Stimulated activated CD4-positive, alpha-beta T cell treated with anti-CD3 and anti-CD28 coated beads, Interleukin-15, amount 100 ng/mL, for 48 hours (primary cell): ENCODE measurements at places on chromosomes 7 and 10.

DNA sequence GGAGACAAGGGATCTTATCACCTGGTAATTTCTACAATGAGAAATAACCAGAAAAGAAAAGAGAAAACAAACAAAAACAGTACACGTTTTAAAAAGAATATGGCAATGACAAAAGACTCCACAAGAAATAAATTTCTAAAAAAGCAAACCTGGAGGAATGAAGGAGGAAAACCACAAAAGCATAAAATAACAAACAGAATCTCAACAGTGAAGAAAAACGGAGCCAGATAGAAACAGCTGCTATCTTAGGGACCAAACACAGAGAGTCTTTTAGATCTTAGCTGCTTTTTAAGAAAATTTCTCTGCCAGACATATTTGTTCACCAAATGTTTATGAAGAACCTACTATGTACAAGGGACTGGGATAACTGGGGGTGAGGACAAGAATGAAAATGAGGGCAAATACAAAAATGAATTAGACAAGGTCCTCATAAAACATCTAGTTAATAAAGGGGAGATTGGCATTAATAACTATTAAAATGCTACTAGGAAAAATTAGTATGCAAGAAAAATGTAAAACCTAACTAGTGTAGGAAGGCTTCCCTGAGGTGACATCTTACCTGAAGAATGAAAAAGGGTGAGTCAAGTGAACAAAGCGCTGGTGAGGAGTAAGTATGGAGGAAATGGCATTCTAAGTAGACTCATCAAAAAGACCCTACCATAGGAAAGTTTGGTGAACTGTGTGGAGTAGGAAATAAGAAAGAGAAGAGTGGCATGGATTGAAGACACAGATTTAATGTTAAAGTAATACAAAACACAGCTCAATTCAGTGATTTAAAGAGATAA is 34.3 kb downstream of the WASL start:
- no peak for DNase-seq

- no peak for DNase-seq
Measured at GRCh38 chr10:110821508-110821907, 50.2 kb upstream of the PDCD4 start.

DNA sequence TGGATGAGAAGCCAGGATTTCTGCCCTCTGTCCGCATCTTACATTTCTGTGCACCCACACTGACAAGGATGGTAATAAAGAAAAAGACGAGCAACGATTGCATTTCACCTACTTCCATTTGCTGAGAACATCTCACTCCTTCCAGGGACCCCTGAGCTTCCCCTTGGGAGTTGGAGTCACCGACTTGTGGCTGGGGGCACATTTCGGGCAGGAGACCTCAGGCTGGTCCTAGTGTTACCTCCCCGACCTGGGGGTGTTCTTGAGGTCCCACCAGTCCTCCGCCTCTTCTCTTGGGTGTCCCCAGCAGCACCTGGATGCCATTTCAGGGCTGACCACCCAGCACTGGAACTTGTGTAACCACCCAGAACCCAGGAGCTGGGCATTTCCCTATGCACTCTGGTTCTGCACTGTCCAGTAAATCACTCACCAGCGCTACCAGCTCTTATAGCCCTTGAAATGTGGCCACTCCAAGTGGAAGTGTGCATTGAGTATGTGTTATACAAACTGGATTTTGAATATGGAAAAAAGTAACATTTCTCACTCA is 84.9 kb downstream of the LANCL2 start:
- no peak for DNase-seq

- no peak for DNase-seq
Measured at GRCh38 chr10:67803588-67804394, 34.2 kb downstream of the DNAJC12 start.

- no peak for DNase-seq
Measured at GRCh38 chr10:62077330-62078015, 176.0 kb downstream of the ARID5B start.

DNA sequence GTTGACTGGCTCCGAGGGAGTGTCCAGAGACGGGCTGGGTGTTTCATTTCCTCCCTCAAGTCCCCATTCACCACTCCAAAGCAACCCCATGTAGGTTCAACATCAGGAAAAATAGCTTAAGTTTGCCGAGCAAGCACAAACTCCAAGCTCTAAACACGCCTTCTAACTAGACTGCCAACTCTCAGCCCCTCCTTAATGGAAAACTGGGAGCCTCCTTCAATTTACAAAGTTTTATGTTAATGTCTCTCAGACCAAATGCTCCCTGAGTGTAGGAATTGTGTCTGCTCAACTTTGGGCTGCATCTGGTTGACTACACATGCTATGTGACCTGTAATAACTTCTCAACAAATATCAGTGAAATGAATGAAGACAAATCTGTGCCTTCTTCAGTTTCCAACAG is 87.5 kb downstream of the FAM204A start:
- no peak for DNase-seq

DNA sequence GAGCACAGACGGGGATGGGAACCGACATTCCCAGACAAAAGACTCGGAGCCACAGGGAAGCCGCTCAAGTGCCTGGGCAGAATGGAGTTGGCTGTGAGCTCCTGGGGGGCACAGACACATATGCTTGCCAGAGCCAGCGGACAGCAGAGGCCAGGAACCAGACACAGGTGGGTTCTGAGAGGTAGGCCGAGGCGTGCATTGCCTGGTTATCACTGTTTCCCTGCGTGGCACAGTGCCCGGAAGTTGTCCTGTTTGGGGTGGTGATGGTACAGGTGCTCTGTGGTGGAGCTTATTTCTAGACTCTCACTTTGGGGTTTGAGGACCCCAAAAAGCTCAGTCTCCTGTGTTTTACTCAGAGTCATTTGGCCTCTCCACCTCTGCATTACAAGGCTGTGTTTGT is 2.5 kb downstream of the PALD1 start:
- DNase-seq: no peak

GRCh38 chr10:11824376-11824775 is 1.2 kb downstream of the PROSER2 start:
- no peak for DNase-seq

- no peak for DNase-seq
Measured at GRCh38 chr10:97875391-97875790, 25.7 kb downstream of the GOLGA7B start.

DNA sequence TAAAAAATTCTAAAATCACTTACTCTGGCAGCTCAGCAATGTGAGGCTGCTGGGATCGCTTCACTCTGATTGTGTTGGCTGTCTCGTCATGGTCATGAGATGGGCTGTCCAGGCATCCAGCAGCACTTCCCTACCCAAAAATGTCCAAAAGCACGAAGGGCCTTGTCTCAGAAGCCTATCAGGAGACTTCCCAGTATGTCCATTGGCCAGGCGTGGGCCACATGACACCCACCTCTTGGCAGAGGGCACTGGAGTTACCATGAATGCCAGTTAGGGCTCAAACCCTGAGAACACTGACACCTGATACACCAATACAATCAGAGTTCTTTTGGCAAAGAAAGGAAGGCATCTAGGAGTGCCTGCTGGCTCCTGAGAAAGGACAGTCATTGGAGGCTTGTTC is 27.0 kb upstream of the GLI3 start:
- no peak for DNase-seq

GRCh38 chr7:92158660-92159575 is 20.0 kb downstream of the LRRD1 start:
- DNase-seq: no peak

DNA sequence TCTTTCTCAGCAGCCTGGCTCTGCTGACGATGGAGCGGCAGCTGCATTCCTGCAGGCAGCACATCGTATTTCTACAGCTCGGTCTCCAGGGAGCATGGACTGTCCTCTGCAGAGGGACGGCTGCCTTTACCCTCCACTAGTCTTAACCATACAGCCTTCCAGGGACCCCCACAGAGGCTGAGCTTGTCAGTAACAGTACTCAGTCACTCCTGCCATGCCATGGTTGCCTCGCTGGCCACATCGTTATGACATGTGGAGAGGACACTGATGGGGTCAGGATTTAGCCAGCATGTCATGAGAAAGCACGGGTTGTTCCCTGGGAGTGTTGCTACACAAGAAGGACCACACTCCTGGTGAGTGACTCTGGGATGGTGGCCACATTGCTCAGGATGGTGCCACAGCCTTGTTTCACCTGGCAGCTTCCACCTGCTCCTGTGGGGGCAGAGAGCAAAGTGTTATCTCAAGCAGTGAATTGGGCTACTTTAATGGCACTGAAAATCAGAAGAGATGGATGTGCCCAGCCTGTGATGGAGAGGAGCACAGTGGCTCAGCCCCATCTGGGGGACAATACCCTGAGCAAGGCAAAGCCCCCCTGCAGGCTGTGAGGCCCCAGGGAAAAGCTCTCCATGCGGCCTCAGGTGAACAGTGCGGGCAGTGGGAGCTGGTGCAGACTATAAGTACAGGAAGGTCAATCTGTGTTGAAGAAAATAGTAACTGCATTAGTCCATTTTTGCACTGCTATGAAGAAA is 443.9 kb downstream of the TCERG1L start:
- no peak for DNase-seq

GRCh38 chr10:119309423-119309770 is 102.0 kb downstream of the GRK5 start:
- no peak for DNase-seq

DNA sequence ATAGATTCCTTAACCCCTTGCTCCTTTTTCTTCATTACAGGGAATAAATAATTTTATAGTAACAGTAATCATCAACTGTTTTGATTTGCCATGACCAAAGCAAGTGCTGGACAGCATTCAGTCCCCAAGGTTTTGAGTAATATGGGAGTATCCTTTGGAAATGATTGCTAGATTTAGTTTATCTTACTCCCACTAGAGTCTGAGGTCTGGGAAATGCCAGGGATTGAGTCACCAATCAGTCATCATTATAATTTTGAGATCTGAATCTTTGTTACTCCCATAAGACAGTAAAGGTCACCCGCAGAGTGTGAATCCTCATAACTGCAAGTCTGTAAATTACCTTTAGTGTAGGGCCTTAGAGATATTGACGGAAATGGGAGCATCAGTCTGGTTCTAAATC is 133.7 kb upstream of the SEMA3E start:
- DNase-seq: no peak

DNA sequence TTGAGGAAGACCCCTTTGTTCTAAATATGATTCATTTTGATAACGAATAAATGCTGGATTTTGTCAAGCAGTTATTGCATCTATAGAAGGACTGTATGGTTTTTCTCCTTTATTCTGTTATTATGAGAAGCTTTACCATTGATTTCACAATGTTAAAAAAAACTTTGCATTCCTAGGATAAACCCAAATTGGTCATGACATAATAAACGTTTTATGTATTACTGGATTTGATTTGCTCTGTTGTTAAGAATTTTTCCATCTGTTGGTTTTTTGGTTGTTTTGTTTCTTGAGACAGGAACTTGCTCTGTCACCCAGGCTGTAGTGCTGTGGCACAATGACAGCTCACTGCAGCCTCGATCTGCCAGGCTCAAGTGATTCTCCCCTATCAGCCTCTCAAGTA is 2.2 kb upstream of the DNA2 start:
- DNase-seq: no peak

DNA sequence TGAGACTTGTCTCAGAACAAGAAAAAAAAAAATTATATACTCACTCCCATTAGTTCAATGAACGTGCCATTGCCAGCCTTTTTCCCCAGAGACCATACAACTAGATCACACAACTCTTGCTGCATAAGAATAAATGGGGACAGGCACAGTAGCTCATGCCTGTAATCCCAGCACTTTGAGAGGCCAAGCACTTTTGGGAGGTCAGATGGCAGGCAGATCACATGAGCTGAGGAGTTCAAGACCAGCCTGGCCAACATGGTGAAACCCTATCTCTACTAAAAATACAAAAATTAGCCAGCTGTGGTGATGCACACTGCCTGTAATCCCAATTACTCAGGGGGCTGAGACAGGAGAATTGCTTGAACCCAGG is 13.6 kb downstream of the PDLIM1 start:
- no peak for DNase-seq

DNA sequence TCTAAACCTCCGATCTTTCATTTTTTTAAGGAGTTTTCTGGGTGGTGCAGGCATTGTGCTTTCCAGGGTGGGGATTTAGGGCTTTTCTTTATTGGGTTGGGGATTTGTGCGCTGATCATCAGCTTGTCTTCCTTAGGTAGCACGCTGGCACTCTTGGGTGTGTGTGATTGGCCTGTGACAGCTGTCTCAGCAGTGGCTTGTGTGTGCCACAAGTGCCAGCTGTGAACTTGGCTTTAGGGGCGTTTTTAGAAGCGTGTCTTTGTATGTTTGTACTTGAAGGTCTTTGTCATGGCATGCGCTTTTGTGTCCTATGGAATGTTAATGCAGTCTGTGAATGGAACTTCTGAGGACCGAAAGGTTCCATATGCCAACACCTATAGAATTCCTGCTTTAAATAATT is 788 bp downstream of the AKAP9 start:
- DNase-seq: peak; percentile 22

DNA sequence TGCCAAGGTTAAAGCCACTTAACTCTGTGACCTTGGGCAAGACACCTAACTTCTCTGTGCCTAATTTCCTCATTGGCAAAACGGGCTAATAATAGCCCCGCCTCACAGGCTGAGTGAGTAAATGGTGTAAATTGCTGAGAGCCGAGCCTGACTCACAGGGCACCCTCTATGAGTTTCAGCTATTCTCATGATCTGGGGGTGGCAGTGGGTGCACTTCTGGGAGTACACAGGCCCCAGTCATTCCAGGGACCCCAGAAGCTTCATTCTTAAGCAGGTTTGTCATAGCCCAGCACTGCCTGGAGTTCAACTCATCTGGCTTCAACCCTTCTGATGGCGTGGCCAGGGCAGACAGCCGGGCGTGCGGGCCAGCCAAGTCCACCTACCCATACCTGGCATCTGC is 137.2 kb downstream of the GRID1 start:
- no peak for DNase-seq

DNA sequence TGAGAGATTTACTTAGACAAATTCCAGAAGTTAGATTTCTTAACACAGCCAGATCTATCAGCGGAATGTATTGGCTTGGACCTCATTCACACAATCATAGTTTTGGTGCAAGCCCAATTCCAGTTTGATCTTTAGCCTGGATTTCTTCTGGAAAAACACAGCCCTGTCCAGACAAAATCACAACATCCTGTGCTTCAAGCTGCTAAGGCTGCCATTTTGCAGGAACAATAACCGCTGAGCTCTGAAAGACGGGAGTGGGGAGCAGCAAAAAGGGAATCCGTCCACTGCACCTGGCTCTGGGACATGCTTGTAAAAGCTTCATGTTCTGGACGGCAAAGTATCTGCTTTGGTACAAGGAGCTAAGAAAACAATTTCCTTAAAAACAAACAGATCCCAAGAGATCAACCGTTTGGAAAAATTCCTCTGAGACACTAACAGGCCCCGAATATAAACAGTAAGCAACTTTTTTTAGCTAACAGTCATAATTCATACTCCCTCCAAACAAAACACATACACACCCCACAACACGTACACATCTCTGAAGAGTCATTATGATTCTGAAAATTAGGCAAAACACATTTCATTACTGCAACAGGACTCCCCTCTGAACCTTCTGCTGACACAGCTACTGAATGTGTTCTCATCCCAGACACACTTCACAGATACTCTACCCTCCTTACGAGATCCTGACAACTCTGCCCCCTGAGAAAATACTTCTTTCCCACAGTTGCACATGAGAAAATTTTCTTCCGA is 32.4 kb downstream of the ITIH5 start:
- DNase-seq: no peak

- DNase-seq: no peak
Measured at GRCh38 chr7:113715981-113716856, 202.6 kb downstream of the PPP1R3A start.
